Fibroblast of gingiva (primary cell): ENCODE measurements at places on chromosomes 16 and 17.

DNA sequence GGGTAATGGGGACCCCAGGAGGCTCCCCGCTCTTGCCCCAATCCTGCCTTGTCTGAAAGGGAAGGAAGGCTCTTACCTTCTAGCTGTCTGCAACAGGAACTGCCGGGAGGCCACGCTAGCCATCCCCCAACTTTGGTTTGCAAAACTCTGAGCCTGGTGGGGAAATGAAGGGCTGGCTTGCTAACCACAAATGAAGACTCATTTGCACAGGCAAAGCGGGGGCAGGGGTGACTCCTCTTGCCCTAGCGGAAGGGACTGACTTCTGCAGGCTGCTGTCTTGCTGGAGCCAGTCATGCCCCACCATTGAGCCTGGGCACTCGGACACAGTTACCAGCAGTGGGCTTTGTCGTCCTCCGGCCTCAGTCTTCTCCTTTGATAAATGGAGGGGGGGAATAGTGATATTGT is 52.6 kb downstream of the PLCG2 start:
- no peak for DNase-seq

- peak; percentile 81 for DNase-seq
Observed at GRCh38 chr16:20868890-20869289, 31.3 kb downstream of the DCUN1D3 start.

DNA sequence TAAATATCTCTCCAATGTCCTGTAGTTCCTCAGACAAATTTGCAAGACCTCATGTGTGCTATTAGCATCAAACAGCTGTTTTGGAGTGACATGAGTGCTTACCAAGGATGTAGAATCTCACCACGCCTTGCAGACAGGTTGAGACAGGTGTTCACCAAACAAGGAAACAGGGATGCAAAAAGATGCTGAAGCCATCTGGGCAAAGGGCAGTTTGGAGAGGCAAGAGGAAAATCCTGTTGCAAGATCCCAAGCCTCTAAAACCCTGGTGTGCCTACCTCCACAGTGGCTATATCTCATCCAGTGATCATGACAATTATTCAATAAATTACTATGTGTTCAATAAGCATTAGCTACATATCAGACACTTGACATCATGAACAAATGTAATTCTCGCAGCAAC is 373.7 kb downstream of the SOX9 start:
- no peak for DNase-seq

DNA sequence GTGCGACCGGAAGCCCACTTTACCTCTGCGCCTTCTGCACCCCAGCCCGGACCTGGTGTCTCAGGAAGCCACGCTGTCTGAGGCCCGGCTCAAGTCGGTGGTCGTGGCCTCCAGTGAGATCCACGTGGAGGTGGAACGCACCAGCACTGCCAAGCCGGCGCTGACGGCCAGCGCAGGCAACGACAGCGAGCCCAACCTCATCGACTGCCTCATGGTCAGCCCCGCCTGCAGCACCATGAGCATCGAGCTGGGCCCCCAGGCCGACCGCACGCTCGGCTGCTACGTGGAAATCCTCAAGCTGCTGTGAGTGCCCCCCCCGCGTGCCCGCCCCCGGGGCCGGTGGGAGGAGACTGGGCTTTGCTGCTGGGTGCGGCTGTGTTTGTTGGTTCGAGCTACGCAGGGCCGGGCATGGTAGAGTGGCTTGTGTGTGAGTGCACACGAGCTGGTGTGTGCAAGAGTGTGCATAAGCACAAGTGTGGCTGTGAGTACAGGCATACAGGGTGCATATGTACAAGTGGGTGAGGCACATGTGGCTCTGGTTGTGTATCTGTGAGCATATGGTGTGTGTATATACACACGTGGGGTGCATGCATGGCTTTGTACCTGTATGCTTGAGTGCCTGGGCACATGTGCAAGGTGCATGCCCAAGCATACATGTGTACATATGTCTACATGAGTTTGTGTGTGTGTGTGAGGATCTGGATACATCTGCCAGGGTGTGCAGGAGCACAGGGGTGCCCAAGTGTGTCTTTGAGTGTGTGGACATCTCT is 100.6 kb upstream of the PLCG2 start:
- no peak for DNase-seq

GRCh38 chr17:74824961-74825627 is 34.6 kb downstream of the GRIN2C start:
- no peak for DNase-seq

DNA sequence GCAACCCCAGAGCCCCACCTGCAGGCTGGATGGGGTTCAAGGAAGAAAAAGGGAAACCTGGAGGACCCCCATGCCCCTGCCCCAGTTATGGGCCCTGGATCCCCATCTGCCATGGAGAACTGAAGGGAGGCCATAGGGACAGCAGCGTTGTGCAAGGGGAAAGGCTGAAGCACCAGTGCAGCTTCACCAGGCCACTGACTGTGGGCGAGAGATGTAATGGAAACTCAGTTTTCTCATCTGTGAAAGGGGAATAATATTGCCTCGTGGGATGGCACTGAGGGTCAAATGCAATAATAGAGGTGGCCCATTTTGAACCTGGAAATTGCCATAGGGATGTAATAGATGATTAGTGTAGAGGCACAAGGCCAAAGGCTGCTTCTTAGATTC is 9.9 kb upstream of the TSPOAP1 start:
- DNase-seq = no peak

DNA sequence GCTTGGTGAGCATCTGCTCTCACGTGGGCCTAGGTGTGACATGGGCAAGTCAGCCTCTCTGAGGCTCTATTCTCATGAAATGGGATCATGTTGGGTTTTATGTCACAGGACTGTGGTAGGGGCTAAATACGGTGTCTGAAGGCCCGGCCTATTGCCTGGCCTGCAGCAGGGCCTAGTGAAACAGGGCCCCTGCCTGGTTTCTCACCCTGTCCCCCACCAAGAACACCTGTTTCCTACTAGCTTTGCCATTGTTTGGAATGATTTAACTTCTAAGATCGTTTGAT is 29.1 kb downstream of the POLR3E start:
- no peak for DNase-seq

DNA sequence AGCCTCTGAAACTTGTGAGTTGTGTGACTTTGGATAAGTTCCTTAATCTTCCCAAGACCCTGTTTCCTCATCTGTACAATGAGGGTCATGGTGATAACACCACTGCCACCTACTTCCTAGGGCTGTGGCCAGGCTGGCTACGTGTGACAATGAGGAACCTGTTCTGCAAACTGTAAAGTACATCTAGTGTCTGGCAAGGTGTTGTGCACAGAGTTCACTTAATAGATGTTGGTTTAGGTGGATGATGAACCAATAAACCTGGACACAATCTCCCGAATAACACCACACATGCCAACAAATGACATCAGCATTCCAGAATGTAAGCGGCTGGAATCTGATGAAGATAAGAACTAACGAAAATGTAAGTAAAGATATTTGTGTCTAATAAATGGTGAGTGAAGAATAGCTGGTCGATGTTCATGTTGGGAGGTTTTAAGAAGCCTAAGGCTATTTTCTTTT is 82.3 kb downstream of the MARCHF10 start:
- DNase-seq = no peak

DNA sequence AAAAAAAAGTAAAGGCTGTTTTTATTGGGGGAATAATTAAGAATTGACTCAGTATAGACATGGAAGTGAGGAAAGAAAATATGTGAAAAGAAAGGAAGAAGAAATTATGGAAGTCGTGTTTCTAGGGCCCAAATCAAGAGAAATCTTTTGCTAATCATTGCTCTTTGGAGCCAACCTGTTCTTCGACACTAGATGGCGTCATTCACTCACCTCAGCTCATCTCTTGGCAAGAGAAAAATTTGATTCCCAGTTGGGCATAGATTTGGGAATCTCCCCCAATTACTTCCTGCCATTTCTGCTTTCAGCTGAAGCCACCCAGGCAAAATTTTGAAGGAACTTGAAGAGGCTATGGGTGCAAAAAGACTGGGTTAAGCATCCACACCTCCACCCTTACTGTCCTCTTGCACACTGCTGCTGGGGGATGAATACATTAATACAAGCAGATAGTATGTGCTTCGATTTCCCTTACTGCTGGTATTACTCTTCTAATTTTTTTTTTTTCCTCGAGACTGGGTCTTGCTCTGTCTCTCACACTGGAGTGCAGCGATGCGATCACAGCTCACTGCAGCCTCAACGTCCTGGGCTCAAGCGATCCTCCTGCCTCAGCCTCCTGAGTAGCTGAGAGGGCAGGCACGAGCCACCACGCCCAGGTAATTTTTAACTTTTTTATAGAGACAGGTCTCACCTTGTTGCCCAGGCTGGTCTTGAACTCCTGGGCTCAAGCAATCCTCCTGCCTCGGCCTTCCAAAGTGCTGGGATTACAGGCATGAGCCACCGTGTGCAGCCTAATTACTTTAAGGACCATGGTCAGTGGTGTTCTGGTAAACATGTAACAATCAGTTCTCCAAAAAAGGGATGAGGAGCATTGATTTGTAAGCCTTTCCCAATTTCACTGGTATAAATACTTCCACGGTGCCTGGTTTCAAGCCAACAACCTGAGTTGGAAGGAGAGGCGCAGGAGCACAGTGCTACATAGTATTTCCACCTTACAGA is 13.5 kb downstream of the PSMD7 start:
- DNase-seq = peak; percentile 46

DNA sequence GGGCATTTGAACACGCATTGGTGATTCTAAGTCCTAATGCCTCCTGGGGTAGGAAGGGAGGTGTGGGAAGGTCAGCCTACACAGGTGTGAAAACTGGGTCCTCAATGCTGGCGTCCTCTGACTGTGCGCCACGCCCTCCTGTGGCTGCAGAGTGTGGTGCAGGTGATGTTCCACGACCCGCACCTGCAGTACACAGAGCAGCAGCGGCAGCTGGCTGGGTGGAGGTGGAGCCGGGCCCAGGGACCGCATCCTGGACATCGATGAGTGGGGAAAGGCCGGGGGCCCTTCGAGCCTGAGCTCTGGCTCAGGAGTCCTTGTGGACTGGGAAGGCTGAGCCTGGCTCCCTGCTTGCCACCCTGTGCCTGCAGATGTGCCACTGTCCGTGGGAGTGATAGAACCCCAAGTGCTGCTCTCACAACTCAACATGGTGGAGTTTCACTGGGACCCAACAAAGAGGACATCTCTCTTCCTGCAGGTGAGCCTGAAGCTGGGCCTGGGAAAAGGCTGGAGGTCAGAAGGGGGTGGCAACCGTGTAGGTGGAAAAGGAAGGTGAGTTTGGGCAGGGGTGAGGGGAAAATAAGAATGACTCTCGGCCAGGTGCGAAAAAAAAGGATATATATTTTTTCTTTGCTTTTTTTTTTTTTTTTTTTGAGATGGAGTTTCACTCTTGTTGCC is 14.0 kb upstream of the STAC2 start:
- no peak for DNase-seq

GRCh38 chr17:38870259-38871165 is 654 bp downstream of the LASP1 start:
- peak; percentile 69 for DNase-seq

DNA sequence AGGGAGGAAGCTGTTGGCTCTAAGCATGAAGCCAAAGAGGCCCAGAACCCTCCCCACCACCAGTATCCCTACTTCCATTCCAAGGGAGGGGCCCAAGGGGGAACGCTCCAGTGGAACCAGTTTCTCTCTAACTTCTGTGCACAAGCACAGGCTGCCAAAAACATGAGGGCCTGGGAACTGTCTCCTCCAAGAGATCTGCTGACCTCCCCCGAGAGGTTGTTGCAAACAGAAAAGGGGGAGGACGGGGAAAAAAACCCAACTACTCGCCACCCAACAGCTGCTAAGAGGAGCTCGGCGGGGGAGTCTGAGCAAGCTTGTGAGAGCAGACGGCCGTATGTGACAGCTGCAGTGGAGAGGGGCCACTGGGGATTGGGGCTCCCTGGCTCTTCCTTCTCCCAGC is 15.7 kb upstream of the SLC35B1 start:
- no peak for DNase-seq
